ENCODE measurements at places on chromosomes 7 and 10. TPM values are rescaled to one million over a fixed set of nuclear protein-coding genes. Genes with fewer than 3 reads are reported as not detected.

Gene CPA4
- total RNA-seq = 116 TPM

Gene IDI2
- not detected for total RNA-seq

Gene GIMAP4
- 6.5 TPM for total RNA-seq

Gene FBXL15
- 17.9 TPM for total RNA-seq
